ENCODE measurements at places on chromosomes 12 and 14. TPM values are rescaled to one million over a fixed set of nuclear protein-coding genes. Genes with fewer than 3 reads are reported as not detected.

Gene CDCA3
- 151 TPM for total RNA-seq

Gene MYF5
- total RNA-seq: not detected

Gene CGRRF1
- 11.8 TPM for total RNA-seq

Gene TMPRSS12
- not detected for total RNA-seq

DNA sequence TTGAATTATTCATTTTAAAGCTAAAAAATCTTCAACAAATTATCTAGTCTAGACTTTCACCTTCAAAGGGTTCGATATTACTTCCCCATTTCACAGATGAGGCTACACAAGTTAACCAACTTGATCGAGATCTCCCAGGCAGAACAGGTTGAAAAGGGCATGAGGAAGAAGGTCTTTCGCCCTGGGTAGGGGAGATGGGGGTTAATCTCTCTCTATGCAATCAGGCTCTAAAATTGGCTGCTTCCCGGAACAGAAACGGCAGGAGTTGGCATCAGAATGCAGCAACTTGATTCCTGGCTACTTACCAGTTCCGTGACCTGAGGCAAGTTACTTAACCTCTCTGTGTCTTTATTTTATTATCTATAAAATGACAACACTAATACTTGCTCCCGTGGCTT lies 2.4 kb upstream of the CISTR start:
- peak; percentile 81 for DNase-seq

- no peak for DNase-seq
Measured at GRCh38 chr12:24721191-24721590, 227.7 kb downstream of the BCAT1 start.

DNA sequence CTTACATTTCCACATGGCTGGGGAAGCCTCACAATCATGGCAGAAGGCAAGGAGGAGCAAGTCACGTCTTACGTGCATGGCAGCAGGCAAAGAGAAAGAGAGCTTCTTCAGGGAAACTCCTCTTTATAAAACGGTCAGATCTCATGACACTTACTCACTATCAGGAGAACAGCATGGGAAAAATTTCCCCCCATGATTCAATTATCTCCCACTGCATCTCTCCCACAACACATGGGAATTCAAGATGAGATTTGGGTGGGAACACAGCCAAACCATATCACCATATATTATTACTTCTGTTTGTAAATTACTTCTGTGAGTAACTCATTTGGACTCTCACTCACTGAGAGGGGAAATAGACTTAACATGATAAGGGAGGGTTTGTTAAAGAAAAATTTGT lies 1496.8 kb upstream of the TMEM132C start:
- DNase-seq: no peak

DNA sequence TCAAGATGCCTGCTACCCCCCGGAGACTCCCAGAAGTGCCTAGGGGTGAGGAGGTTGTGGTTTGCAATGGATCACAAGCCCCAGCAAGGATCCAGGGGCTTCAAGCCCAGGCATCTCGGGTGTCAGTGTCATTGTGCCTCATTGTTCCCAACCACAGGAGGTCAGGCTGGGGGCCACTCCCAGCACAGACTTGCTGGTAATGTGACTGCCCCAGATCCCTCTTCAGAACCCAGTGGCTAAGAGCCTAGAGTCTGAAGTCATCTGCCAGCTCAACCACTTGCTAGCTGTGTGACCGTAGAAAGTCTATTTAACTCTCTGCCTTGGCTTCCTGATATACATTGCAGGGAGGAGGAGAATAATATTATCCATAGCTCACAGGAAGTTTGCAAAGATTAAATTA lies 7.7 kb upstream of the ASB2 start:
- DNase-seq: no peak

- DNase-seq: peak; percentile 19
Measured at GRCh38 chr14:53564870-53565269, 391.8 kb downstream of the BMP4 start.

- DNase-seq: no peak
Measured at GRCh38 chr12:124734224-124734788, 129.4 kb downstream of the SCARB1 start.

- no peak for DNase-seq
Measured at GRCh38 chr12:72105849-72106248, 166.3 kb upstream of the TRHDE start.

DNA sequence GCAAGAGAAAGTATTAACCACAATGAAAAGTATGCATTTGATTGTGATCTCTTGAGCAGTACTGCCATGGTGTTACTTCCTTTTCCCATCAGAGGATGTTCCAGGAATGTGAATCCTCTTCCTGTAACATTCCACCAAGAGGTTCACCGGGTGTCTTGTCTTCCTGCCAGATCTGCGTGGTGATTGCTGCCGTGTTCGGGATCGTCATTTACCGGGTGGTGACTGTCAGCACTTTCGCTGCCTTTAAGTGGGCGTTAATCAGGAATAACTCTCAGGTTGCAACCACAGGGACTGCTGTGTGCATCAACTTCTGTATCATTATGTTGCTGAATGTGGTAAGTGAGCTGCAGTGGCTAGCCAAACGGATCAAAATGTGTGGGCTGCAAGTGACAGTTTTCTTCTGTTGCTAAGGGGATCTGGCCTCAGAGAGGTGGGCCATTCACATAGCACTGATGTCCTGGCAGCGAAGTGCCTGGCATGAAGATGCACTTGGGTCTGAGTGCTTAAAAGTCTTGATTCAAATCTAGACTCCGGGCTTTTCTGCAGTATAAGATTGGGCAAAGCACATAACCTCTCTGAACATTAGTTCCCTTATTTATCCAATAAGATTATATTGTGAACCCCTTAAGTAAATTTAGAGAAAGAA lies 123.4 kb downstream of the SLC5A8 start:
- no peak for DNase-seq

GRCh38 chr12:116784238-116784612 lies 46.1 kb downstream of the RNFT2 start:
- DNase-seq: peak; percentile 39

GRCh38 chr14:95346820-95347219 lies 27.1 kb upstream of the CLMN start:
- DNase-seq: no peak

- DNase-seq: no peak
Measured at GRCh38 chr14:71121001-71121400, 213.7 kb downstream of the PCNX1 start.

DNA sequence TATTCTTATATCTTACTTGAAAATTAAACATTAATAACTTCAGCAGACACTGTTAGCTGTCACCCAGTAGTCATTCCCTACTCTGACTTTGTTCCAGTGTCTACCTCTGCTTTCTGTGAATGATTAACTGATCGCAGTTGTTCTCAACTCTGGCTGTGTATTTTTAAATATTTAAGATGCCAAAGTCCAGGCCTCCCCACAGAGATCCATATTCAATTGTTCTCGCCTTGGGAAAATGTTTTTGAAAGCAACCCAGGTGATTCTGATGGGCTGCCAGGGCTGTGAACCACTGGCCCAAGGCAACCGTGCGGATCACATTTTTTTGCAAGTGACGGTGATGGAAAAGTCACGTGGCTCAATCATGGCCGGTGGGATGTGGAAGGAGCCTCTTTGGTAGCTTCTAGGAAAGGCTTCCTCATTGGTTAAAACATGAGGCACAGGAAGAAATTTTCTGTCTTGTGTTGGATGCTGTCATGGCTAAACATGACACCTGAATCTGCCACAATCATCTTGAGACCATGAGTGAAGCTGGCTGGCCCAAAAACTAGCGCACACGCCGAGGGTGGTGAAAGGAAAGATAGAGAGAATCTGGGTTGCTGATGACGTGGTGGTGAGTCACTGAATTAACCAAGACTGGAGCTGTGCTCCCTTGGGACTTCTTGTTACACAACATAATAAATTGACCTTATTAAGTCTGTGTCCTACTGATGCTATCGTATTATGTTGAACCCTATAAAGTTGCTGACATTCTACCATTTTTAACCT lies 37.2 kb downstream of the RDH12 start:
- DNase-seq: no peak

DNA sequence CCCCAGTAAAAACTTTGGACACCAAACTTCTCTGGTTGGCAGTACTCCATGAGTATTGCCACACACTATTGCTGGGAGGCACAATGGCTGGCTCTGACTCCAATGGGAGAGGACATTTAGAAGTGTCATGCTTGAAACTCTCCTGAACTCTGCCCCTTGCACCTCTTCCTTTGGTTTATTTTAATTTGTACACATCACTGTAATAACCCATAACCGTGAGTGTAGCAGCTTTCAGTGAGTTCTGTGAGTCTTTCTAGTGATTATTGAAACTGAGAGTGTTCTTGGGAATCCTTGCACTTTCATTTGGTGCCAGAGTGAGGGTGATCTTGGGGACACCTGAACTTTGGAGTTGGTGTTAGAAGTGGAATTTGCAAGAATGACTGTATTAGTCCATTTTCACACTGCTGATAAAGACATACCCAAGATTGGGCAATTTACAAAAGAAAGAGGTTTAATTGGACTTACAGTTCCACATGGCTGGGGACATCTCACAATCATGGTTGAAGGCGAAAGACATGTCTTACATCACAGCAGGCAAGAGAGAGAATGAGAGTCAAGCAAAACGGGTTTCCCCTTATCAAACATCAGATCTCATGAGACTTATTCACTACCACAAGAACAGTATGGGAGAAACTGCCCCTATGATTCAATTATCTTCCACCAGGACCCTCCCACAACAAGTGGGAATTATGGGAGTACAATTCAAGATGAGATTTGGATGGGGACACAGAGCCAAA lies 41.3 kb upstream of the CEP83 start:
- no peak for DNase-seq

- no peak for DNase-seq
Measured at GRCh38 chr14:41608681-41609390, 2.2 kb downstream of the LRFN5 start.

GRCh38 chr14:45112896-45113781 lies 21.1 kb downstream of the FKBP3 start:
- no peak for DNase-seq

- no peak for DNase-seq
Measured at GRCh38 chr12:57381693-57382220, 49.1 kb downstream of the R3HDM2 start.

GRCh38 chr14:105387530-105387922 lies 10.8 kb upstream of the TEX22 start:
- DNase-seq: no peak

GRCh38 chr12:11763760-11764520 lies 114.5 kb downstream of the ETV6 start:
- DNase-seq: no peak

DNA sequence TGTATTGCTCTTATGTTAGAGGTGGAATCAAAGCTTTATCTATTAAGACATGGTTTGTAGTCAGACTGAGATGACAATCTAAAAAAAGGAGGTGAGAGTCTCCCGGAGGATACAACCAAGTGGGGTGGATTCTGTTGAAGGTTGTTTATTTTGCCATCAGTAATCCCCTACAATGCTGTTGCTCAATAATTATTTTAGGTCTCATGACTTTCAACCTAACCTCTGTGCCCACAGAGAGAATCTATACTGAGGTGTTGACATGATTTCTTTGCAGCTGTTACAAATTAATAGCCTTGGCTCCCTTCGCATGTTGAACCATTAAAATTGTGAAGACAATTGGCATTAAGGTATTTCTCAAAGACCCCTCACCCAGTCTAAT lies 28.7 kb upstream of the FOS start:
- DNase-seq: peak; percentile 25

All from OCI-LY7 (cell line).